ENCODE measurements at places on chromosomes 12 and 14.

- no peak for DNase-seq
Measured at GRCh38 chr12:650983-651382, 12.3 kb downstream of the NINJ2 start.

- peak; percentile 80 for DNase-seq
Measured at GRCh38 chr14:74612350-74613021, 449 bp upstream of the LTBP2 start.

DNA sequence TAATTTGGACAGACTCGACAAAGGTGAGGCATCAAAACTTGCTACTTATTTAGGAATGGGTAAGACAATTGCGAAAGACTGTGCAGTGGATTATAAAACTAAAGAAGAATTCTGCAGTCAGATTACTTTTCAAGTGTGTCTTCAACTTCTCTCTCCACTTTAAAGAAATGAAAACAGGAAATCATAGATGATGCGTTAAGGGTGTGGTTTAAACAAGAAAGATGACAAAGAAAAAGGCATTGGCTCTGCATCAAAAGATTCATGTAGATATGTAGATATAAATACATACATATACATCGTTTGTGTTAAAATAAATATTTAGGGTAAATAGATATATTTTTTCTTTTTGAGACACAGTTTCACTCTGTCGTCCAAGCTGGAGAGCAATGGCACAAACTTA, 74.6 kb upstream of the PARP11 start:
- DNase-seq: peak; percentile 87

DNA sequence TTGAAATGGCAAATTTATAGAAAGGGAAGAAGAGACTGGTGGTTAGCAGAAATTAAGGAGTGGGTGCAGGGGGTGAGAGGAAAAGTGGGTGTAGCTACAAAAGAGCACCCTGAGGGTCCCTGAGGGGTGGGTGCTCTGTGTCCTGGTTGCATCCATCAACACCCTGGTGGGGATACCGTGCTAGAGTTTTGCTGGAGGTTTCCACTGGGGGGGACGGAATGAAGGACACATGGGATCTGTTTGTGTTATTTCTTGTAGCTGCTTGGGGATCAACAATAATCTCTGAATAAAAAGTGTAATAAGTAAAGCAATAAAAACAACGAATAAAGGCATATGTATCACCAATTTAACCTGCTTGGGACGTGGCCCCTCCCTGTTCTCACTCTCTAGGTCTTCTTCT, 175.3 kb downstream of the KIF26A start:
- no peak for DNase-seq

DNA sequence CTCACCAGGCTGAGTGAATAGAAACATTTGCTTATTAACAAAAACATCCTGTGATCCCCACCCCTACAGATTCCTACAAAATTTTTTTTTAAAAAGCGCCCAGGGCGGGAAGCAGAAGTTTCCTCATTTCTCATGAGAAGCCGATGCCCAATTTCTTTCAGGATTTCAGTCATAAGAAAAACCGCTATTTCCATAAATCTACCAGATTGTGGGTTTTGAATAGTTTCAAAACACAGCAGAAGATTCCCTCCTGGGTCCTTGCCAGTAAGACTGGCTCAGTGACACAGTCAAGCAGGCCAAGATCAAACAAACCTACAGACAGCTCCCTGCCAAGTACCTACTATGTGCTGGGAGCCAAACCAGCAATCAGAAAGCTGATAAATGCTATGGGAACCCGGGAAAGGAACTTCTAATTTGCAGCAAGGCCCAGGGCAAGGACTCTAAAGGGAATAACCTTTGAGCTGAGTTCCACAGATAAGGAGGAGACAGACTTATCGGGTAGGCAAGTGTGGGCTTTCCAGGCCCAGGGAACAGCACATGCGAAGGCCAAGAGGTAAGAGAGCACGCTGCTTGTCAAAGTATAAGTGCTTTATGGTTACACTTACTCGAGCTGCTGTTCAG, 68.7 kb downstream of the CCDC88C start:
- DNase-seq: no peak

Measured in CD4-positive, CD25-positive, alpha-beta regulatory T cell (primary cell).